Muscle of arm (tissue), 14 donors: ENCODE measurements at places on chromosomes 6 and 20. TPM values are rescaled to one million over a fixed set of nuclear protein-coding genes. Genes with fewer than 3 reads are reported as not detected.

DNA sequence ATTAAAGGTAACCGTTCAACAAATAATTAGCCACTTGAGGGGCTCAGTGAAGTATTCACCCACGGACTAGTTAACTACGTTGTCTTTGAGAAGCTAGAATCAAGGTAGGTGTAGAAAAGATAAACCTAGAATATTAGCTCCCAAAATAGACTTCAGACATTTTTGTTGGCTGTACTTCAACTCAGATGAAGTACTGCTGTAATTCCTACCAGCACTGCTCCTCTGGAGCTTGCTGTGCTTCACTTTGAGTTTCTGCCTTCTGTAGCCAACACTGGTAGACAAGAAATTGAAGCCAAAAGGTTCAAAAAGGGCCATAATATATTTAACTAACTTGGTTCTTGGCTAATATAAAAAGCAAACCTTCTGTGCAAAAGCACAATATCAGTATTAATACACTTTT, 18.8 kb upstream of the SDHAF4 start:
- no peak for DNase-seq

GRCh38 chr20:1898482-1899240, 3.5 kb downstream of the SIRPA start:
- DNase-seq: peak; percentile 73

GRCh38 chr20:43568706-43569105, 9.9 kb downstream of the SGK2 start:
- DNase-seq: no peak

DNA sequence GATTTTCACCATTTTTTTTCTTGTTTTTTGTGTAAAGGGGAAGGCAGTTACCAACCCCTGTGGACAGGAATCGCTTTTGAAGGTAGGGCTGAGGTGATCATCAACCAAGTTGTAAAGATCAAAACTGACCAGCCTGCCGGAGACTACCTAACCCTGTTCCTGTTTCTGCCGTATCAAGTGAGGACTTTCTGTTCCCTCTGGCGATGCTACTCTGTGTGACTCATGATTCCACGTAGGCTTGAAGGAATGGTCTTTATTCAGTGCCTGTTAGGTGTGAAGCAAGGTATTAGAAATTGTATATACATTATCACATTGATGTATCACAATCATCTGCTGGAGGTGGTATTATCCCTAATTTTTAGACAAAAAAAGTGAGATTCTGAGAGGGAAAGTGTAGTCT, 161.3 kb downstream of the SOX4 start:
- DNase-seq: no peak

GRCh38 chr6:37074053-37074827, 68.8 kb downstream of the FGD2 start:
- no peak for DNase-seq

DNA sequence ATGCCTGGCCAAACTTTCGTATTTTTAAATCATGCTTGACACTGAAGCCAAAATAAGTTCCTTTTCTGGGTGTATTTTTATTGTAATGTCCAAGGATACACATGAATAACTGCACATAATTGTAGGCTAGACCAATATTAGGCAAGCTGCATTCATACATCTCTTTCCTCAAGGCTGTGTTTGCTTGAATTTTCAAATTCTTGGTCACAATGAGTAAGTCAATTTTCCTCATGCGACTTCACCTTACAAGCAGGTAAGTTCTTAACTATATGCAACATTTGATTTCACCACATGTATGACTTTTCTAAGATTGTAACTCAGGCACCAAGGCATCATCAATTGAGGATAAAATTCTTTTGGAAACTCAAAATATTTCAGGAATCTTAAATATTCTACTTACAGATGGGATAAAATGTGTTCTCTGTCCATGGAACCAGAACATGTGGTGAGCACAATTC, 112.4 kb upstream of the ZNF217 start:
- no peak for DNase-seq

GRCh38 chr20:63848003-63848911, 13.0 kb upstream of the ABHD16B start:
- no peak for DNase-seq

GRCh38 chr20:46835418-46835817, 59.2 kb upstream of the EYA2 start:
- no peak for DNase-seq

- DNase-seq: no peak
Observed at GRCh38 chr6:111183702-111184517, 96.6 kb downstream of the SLC16A10 start.

- DNase-seq: no peak
Observed at GRCh38 chr6:99492092-99492491, 23.1 kb downstream of the USP45 start.

DNA sequence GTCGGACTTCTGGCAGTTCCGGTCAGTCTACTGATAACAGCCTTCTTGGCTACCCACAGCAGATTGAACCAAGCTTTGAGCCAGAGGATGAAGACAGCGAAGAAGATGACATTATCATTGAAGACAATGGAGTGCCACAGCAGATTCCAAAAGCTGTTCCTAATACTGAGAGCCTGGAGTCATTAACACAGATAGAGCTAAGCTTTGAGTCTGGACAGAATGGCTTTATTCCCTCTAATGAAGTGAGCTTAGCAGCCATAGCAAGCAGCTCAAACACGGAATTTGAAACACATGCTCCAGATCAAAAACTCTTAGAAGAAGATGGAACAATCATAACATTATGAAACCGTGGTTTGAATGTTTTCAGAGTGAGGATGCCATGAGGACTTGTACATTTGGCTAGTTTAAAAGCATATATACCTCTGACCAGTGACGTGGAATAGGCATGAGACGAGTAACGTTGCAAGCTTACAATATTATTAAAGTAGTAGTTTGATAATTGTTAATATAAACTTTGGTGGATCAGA, 18.8 kb downstream of the PARD6B start:
- no peak for DNase-seq

GRCh38 chr20:39602649-39603048, 640.5 kb downstream of the DHX35 start:
- no peak for DNase-seq

DNA sequence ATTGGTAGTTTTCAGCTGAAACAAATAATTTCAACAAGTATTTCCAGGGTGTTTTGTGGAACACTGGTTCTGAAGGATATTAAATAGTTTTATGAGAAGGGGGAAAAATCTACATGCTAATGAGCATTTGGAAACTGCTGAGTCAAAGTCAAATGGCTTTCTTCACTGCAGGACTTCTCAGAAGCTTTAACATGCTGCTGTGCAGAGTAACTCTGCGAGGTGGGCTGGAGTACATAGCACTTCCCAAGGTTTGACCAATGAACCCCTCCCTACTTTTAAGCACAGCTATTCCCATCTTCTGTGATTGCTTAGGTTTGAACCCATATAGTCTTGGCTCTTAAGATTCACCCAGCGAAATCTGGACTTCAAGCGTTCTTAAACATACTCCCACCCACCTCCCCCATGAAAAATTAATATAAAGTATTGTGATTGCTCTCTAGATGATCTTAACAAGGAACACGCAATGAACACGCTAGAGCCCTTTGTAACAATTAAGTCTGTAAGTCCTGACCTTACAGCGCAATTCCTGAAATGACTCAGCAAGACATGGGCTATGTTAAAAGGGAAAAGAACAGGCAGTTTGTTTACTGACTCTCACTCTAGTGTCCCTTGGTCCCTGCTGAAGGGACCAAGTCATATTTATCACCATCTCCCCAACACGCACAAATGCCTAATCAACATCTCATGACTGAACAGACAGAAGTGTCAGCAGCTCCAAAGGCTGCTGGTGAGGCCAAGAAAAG, 105.2 kb downstream of the NFATC2 start:
- DNase-seq: no peak

DNA sequence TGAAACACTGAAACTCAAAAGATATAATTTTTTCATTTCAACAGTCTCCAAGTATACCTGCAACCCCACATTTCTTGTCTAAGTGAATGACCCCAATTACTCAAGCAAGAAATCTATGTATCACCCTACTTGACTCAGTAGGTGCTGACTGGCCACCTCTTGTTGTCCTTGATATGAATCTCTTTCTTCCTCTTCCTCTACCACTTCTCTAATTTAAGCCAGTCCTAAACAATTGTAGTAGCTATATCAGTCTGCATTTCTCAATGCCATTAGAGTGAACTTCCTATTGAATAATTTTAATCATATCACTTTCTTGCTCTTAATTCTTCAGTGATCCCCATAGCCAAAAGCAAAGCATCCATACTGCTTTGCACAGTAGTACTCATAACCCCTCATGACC, 93.2 kb downstream of the NKAIN2 start:
- DNase-seq: no peak

DNA sequence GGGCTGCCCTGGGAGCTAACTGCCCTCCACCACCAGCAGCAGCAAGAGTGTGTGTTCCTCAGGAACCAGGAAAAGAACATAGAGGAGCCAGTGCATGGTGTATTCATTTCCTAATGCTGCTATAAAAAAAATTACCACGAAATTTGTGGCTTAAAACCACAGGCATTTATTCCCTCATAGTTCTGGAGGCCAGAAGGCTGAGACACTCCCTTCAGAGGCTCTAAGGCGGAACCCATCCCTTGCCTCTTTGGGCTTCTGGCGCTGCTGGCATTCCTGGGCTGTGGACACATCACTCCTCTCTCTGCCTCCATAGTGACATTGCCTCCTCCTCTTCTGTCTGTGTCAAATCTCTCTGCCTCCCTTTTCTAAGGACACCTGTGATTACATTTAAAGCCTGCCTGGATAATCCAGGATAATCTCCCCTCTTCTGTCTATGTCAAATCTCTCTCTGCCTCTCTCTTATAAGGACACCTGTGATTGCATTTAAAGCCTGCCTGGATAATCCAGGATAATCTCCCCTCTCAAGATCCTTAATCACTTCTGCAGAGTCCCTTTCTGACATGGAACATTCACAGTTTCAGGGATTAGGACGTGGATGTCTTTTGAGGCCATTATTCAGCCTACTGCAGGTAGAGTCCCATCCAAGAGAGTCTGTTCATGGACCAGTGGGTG, 54.7 kb downstream of the NDUFAF5 start:
- DNase-seq: no peak

DNA sequence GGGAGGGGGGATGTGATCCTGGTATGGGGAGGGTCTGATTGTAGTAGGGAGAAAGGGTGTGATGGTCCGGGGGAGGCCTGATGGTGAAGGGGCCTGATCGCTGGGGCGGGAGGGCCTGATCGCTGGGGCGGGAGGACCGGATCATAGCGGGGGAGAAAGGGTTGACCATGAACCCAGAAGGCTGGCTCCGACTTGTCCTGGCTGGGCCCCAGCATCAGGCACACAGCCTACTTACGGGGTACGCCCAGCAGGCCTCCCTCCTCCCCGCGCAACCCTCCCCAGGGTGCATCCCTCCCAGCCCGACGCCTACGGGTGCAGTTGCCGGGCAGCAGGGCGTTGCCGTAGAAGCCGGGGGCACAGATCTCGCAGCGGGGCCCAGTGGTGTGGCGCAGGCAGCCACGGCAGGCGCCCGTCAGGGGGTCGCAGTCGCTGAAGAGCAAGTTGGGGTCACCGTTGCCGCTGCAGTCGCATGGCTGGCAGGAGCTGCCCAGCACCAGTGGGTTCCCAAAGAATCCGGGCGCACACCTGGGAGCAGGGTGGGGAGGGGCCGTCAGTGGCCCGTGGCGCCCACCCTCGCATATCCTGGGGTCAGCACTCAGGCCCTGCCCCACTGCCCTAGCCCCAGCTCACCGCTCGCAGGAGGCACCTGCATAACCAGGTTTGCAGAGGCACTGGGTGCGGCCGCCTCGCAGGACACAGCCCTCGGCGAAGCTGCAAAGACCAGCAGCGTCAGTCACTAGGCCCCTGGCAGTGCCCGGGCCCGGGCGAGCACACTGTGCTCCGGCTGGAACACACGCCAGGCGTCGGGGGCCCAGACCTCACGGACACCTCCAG, 20.6 kb downstream of the ADRM1 start:
- no peak for DNase-seq

DNA sequence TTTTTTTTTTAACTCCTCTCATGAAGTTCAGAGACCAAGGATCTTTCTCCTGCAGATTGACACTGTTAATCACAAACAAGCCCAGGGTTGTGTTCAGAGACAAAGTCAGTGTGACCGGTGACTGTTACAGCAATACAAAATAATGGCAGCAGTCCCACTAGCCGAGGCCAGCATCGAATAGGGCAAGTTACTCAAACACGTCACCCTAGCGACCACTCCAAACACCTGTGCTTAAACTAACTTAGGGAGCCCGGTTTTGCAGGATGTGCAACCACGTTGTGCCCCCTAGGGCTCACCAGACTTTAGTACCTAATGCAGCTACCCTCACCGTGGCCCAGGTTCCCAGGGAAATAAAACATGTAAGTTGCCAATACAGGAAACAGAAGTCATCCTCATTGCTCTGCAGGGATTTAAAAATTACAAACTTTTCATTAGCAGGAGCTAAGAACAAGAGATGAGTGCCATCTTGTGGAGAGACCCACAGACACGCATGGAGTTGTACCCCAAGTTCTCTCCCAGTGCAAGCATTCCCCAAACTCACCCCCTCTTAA, 38.1 kb downstream of the FAM50B start:
- DNase-seq: no peak

GRCh38 chr6:98847416-98847778, 13.0 kb downstream of the POU3F2 start:
- DNase-seq: no peak

DNA sequence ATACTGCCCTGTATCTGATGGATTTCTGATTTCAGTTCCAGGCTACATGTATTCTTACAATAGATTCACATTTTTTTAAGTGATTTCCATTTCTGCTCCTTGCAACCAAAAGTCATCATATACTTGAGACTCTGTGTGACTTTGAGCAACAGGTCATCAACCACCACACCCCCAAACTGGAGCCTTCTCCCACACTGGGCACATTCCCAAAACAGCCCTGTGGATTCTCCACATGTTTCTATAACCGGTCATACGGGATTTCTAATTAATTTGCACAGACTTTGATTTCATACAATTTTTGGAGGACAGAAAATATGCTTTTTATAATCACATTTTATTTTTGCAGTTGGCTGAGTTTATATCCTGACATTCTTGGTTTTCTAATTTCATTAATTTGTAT, 317.2 kb upstream of the ID4 start:
- no peak for DNase-seq

DNA sequence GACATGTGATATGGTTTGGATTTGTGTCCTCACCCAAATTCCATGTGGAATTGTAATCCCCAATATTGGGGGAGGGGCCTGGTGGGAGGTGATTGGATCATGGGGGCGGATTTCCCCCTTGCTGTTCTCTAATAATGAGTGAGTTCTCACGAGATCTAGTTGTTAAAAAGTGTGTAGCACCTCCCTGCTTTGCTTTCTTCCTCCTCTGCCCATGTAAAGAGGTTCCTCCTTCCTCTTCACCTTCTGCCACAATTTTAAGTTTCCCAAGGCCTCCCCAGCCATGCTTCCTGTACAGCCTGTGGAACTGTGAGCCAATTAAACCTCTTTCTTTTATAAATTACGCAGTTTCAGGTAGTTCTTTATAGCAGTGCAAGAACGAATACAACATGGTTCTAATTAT, 2.1 kb upstream of the ZNF451 start:
- DNase-seq: no peak

- no peak for DNase-seq
Observed at GRCh38 chr6:5968817-5969734, 37.6 kb downstream of the NRN1 start.

The TP53INP2 gene
- 8.7 TPM for polyA plus RNA-seq

The ACSS1 gene
- polyA plus RNA-seq: 27.4 TPM

The VSX1 gene
- polyA plus RNA-seq: not detected

The SUMO4 gene
- 0.30 TPM for polyA plus RNA-seq

The PLAGL2 gene
- polyA plus RNA-seq: 15.5 TPM

The ISM1 gene
- 1.3 TPM for polyA plus RNA-seq

The ADTRP gene
- 0.52 TPM for polyA plus RNA-seq
